ENCODE measurements at places on chromosomes 4 and X.

DNA sequence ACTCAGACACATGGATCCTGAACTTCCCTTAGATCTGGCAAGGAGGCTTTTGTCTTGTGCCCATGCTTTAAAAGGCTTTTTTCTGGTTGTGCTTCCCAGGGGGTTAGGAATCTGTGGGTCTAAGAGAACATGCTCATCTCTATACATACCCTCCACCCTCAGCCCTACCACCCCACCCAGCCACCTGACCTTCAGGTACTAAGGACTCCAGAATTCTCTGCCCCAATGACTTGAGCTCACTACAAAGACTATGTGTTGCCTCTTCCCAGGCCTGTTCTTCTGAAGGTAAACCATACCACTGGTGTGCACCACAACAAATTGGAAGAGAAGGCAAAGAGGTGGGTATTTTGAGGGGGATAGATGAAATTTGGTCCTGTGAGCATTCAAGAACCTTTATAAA is 167.3 kb upstream of the ETNPPL start:
- no peak for DNase-seq

DNA sequence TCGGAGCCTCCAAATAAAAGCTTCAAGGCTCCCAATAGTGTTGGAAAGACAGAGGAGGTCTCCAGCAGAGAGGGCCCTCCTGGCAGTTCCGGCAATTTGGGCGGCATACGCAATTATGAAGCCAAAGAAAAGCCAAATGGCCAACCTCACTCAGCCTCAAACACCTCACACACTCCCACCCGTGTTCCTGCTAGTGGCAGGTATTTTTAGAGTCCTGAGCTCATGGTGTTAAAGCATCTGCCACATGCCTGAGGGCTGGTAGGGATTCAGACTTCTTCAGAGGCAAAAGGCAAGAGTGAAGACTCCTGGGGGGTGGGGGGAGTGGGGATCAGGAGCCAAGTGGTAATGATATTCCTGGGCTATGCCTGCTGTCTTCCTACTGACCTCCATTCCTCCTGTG is 7.4 kb downstream of the RAB33A start:
- no peak for DNase-seq

GRCh38 chr4:47217884-47218283 is 186.5 kb downstream of the GABRB1 start:
- no peak for DNase-seq

DNA sequence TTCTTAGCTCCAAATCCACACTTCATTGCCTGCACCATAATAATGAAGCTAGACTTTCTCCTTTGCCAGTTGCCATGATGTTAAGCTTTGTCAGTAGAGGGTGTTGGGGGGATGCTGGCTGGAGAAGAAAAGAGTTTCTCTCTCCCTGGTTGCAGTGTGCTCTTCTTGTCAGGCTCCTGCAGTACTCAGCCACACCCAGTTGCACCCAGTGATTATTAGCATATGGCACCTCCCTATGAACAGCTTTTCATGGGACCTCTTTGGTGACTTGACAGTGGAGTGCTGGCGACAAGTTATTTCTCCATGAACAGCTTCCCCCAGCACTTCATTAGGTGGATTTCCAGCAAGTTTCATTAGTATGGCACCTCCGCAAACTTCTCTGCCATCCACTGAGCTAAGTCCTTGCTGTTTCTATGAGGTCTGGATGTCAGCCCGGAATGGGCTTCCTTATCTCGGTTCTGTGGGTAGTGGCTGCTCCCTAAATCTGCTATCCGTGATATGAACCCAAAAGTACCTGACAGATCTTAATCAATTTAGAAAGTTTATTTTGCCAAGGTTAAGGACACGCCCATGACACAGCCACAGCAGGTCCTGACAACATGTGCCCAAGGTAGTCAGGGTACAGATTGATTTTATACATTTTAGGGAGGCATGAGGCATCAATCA is 18.8 kb upstream of the OTUD4 start:
- no peak for DNase-seq

DNA sequence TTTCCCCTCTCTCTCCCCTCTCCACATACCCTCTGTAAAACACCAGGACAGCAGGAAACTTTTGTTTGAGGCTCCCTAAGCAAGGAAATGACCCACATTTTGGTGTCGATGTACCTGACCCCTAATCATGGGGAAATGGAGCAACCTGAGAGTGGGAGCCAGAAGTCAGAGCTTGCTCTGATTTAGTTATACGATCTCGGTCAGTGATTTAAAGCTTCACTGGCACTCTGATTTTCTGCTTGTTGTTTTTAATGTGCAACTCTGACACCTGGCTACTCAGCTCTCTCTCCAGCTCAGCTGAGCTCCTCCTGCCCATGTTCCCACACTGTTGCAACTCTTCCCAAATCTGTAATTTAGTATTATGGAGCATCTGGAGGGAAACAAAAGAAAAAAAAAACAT is 408.6 kb downstream of the ADAM29 start:
- no peak for DNase-seq

DNA sequence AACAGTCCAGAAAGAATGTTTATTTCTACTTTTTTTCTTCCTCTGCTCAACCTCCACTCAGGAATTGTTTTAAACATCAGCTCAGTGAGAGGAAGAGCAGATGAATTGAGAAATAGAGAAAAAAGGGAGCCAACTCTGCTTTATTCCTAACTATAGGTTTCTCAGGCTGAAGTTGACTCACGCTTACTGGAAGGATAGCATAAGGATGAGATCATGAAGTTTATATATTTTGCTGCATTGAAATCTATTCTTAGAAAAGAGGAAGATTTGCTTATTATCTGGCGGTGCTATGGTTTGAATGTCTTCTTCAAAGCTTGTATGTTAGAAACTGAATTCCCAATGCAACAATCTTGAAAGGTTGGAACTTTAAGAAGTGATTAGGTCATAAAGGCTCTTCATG is 1673.4 kb upstream of the PCDH7 start:
- DNase-seq = no peak

- DNase-seq = no peak
Measured at GRCh38 chr4:177967328-177967727, 525.1 kb upstream of the AGA start.

GRCh38 chrX:106612393-106612763 is 600 bp downstream of the RADX start:
- no peak for DNase-seq

DNA sequence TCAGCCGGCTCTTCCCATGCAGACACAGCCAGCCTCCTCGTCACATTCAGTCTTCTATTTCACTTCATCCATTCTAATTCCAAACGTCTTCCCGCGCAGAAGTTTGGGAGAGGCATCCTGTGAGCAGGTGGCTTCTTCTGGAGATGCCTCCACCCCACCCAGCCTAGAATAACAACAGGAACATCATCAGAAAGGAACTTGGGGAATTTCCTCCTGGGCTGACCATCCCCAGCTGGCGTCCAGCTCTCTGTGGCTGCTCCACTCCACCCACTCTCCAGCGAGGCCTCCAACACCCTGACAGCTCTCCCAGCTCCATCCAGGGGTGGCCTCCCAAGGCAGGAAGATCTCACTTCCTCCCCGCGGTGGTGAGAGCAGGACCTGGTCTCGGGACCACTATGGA is 5.5 kb upstream of the C4orf50 start:
- no peak for DNase-seq

DNA sequence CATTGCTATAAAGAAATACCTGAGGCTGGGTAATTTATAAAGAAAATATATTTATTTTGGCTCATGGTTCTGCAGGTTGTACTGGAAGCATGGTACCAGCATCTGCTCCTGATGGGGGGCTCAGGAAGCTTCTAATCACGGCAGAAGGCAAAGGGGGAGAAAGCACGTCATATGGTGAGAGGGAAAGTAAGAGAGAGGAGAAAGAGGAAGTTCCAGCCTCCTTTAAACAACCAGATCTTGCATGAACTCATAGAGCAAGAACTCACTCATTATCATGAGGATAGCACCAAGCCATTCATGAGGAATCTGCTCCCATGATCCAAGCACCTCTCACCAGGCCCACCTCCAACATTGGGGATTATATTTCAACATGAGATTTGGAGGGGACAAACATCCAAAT is 125.0 kb upstream of the GRPR start:
- DNase-seq = no peak

DNA sequence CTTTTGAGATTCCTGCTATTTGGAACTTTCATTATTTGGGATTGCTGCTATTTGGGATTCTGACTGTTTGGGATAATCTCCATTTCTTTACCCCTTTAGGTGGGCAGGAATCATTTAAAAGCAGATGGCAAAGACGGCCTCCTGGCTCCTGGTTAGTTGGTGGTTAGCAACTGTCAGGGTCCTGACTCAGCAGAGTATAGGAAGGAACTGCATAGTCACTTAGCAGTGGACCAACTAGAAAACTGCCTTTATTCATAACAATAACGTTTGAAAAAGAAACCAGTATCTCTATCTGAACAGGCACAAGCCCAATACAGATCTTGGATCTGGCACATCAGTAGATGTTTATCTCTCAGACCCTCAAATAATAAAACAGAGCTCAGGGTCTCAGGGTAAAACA is 469.7 kb upstream of the FGF16 start:
- DNase-seq = no peak

DNA sequence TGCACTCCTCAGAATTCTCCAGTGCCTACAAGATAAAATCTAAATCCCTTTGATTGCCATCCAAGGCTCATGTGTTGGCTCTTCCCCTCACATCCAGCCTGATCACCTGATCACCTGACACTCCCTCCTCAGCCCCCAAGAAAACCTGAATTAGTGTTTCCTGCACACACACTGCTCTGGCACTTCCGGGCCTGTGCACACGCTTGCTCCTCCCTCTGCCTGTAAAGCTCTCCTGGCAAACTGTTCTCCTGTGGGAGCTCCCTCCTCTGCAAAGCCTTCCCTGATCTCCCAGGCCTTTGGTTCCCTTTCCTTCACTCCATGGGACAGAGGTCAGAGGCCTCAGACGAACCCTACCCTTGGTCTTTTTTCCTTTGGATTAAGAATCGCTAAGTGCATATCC is 19.9 kb downstream of the PHKA2 start:
- DNase-seq = no peak

DNA sequence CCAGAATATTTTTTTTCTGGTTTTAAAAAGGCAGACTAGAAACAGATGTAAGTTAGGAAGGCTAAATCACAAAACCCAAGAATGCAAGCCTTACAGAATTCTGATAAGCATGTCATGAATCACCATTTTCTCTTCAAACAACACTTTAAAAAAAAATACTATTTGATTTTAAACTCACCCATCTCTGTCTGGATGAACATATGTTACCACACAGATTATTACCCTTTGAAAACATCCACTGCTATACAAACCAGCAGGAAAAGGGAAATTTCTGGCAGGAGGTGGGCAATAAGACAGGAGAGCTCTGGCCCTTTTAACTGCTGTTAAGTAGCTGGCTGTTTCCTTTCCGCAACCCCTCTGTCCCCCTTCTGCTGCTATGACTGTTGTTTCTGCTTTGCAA is 317.7 kb upstream of the NOCT start:
- no peak for DNase-seq

DNA sequence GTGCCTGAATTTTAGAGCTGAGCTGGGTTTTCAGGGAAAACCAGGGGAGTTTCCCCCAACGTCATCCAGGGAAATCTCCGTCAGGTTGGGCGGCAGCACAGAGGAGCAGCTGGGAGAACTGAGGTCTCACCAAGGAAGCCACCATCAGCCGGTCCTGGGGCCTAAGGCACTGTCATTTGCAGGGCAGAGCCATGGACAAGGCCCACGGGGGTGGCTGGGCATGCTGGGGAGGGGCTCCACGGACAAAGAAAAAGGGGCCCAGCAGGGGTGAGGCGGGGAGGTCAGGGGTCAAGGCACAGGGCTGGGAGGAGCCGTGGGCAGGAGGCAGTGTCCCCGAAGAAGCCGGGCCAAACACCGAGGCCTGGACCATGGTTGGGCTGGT is 109.8 kb downstream of the HMX1 start:
- no peak for DNase-seq

DNA sequence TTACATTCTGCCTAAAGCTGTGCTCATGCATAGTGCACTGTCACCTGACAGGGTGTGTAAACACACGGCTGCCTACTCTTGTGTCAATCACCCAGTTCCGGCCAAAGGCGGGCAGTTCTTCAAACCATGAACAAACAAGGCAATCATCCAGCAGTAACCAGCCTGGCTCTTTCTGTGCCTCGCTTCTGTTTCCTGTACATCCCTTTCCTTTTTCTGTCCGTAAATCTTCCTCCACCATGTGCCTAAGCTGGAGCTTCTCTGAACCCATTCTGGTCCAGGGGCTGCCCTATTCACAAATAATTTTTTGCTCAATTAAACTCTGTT is 60.8 kb upstream of the CBR4 start:
- no peak for DNase-seq

GRCh38 chr4:2832981-2833670 is 10.5 kb upstream of the ADD1 start:
- DNase-seq = no peak

GRCh38 chr4:101114936-101115372 is 232.4 kb downstream of the PPP3CA start:
- DNase-seq = no peak

- DNase-seq = peak; percentile 19
Measured at GRCh38 chrX:134026565-134027311, 41.3 kb upstream of the GPC3 start.

- no peak for DNase-seq
Measured at GRCh38 chrX:30688641-30689040, 35.4 kb downstream of the GK start.

DNA sequence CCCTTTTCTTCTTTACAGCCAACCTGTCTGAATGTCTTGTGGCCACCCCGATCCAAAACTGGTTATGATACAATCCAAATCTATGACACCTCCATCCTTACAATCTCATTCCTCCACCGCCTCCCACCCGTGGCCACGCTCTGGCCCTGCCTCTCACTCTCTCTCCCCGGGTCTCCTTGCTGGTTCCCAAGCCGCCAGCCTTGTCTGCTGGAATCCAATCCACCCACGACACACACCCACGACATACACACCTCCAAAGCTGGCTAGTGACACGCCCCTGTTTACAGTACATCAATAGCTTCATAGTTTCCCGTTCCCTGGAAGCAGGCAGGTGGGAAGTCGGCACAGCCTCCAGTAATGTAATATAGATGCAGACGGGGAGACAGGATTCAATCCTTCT is 99.0 kb downstream of the WFS1 start:
- DNase-seq = no peak

DNA sequence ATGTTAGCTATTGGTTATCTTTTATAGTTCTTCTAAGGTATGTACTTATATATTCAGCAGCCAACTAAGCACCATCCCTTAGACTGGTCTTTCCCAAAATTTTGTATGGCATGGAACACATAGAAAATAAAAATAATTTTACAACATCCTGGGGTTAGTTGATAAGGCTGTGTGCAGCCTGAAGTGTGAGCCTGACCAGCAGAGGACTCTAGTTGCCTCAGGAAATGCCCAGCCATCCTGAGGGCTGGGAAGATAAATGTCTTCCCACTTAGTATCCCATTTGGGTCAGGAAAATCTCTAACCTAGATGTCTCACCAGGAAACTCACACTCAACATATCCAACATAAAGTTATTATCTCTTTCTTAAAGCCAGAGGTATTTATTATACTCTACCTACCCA is 251.4 kb upstream of the POF1B start:
- DNase-seq = no peak

Measured in GM12865 (cell line).